B cell (primary cell): ENCODE measurements at places on chromosomes 3 and 15. TPM values are rescaled to one million over a fixed set of nuclear protein-coding genes. Genes with fewer than 3 reads are reported as not detected.

DNA sequence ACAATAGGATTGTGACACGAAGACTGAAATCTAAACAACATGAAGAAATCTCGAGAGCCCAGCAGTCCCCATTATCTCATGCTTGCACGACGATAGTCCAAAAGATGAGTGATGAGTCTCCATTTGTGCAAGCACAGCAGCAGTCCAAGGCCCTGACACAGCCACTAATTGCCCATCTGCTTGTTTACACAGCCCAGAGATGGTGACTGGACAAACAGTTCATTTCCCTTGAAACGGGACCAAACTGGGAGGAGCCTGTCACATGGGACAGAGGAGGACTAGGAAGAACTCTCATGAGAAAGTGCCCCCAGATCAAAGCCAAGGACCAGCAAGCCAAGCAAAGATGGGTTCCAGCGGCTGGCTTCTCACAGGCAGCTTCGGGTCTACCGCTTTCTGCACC lies 121.0 kb downstream of the GREM1 start:
- no peak for DNase-seq

DNA sequence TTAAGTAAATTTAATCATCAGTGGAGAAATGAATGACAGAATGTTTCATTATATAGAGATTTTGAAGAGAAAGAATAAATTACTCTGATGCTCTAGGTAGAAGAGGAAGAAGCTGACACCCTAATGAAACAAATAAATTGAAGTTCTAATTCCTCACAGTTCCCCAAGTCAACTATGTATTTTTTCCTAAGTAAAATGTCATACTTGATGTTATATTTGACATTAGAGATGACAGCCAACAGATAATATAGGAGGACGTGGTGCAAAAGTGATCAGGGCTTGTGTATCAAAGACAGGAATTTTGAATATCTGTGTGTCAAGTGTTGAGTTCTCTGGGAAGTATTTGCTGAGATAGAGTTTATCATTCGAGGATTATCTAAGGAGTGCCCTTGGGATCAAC lies 81.2 kb upstream of the CADPS start:
- DNase-seq, result no peak

DNA sequence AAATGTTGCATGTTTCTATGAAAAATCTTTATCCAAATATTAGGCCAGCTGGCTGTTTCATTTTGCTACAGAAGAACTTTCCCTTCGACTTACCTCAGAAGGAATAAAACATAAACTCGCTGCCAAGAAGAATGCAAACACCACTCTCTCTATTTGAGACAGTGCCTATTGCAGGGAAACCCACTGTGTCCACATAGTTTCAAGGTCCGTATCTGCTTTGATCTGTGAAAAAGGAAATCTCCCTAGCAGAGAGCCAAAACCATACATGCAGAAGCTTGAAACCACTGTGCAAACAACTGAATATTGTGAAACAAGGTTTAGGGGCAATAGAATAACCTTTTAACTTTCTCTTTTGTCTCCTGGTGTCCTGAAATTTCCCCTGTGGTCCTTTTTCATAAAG lies 35.0 kb upstream of the CAPN7 start:
- DNase-seq, result no peak

GRCh38 chr15:71807125-71807629 lies 3.2 kb upstream of the NR2E3 start:
- no peak for DNase-seq

Gene ZIC4
- not detected in 2 replicates for total RNA-seq
